ENCODE measurements at places on chromosomes 11 and 22.
A peak's percentile ranks its signal among the peaks of the same experiment; 100 is the strongest.

DNA sequence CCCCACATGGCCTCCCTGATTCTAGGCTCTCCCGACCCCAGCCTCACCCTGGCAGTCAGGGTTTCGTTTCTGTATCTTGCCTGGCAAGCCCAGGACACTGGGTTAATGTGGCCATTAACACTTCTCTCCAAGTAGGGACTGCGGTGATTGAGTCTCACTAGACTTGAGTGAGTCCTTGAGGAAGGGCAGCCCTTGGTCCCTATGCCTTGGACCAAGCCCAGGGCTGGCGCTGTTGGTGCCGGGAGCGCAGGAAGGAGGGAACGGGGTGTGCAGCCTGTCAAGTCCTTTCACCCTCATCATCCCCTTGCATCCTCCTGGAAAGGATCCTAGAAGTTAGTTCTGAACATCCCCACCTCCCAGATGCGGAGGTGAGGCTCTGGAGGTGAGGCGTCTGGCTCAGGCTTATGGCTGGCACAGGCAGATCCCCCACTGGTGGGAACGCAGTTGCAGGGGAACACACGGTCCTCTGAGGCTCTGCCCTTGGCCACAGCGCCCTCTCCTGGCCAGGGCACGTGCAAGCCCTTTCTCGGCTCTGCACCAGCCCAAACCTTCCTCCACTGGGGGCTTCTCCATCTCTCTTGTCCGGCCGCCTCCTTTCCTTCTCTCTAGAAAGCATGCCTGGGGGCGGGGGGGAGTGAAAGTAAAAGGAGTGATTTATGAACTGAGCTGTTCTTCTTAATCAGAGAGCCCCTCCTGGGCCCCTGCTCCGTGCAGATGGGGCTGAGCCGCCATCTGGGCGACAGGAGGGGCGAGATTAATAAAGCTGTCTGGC, 56.7 kb downstream of the TP53I11 start:
- no peak for DNase-seq

DNA sequence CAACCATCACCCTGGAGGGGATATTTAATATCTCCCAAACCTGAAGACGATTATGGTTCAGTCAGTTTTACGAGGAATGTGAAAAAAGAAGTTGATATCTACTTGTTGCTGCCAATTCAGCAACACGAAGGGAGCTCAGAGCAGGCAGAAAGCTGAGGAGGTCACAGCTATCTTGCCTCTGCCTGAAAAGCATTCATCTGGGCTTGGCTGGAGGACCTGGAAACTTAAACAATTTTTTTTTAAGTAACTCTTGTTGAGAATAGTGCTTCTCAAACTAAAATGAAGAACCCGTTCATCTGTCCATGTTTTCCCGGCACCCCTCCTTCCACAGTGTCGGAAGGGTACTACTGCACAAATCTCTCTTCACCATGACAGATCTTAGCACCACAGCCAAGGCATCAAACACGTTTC, 98.9 kb downstream of the MICAL3 start:
- no peak for DNase-seq

DNA sequence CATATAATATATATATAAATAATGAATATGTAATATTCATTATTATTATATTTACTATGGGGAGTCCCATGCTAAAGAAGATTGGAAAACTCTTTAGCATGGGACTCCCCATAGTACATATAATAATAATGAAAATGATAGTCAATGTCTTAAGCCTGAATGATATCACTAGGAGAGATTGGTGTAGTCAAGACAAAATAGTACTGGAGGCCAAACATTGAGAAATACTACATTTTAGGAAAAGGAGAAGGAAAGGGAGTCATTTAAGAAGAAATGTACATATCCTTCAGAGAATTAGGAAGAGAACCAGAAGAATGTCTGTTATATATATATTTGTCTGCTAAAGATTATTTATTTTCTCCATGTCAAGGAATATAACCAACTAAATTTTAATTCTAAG, 5.0 kb upstream of the VWA5A start:
- no peak for DNase-seq

DNA sequence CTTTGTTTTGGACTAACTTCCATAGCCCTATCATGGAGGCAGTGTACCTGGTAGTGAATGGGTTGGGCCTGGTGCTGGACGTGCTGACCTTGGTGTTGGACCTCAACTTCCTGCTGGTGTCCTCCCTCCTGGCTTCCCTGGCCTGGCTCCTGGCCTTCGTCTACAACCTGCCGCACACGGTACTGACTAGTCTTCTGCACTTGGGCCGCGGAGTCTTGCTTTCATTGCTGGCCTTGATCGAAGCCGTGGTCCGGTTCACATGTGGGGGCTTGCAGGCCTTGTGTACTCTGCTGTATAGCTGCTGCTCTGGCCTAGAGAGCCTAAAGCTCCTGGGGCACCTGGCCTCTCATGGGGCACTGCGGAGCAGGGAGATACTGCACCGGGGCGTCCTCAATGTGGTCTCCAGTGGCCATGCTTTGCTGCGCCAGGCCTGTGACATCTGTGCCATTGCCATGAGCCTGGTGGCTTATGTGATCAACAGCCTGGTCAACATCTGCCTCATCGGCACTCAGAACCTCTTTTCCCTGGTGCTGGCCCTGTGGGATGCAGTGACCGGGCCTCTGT, 846 bp downstream of the RNF26 start:
- no peak for DNase-seq

DNA sequence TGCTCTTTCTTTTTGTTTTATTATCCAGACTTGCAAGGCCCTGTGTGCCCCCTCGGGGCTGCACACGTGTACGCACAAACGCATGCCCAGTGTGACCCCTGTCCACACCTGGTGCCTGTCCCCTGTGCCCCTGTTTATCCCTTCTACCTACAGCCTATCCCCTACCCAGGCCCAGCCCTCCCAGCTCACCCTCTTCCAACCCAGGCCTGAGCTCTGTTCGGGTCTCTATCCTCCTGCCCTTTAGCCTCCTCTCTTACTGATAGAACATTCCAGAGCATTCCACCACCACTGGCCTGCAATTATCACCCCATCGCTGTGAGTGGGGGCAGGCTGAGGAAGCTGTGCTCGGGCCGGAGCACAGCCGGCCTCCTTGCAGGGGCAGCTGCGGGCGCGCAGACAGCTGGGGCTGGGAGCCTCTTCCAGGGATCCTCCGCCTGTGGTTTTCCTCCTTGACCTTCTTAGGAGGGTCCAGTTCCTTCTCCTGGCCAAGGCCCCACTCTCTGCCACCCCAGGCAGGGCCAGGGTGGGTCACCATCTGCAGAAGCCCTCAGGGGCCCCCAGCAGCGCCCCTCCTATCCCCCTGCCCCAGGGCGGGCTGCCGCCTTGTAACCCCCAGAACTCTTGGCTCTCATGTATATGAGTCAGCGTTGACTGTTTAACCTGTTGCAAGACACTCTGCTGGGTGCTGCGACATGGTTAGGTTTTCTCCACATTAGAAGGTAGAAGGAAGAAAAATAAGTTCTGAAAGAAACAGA, 41.8 kb upstream of the KCNQ1OT1 start:
- no peak for DNase-seq

DNA sequence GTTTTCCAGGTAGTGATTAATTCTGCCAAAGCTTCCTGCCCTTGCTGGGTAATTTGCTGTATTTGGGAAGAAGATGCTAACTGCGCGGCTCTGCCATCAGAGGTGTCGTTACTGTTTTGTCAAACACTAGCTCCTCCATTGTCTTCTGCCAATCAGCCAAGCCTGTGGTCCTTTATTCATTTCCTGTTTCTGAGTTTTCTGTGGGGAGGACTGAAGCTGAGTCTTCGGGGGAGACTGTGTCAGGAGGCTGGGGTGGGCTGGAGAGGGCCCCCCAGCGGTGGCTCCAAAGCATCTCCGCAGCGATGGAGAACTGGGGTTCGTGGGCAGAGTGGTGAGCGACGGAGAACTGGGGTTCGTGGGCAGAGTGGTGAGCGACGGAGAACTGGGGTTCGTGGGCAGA, 322.9 kb upstream of the B3GAT1 start:
- no peak for DNase-seq

GRCh38 chr11:37748641-37749040, 1150.6 kb upstream of the RAG2 start:
- DNase-seq = no peak

- no peak for DNase-seq
Measured at GRCh38 chr11:64410404-64410734, 51.4 kb downstream of the RPS6KA4 start.

- DNase-seq = no peak
Measured at GRCh38 chr11:47161134-47161854, 15.4 kb downstream of the ARFGAP2 start.

- DNase-seq = no peak
Measured at GRCh38 chr22:46770151-46770641, 7.7 kb downstream of the TBC1D22A start.

GRCh38 chr11:70888061-70888460, 364.3 kb downstream of the SHANK2 start:
- no peak for DNase-seq

GRCh38 chr11:73481626-73482025, 105.4 kb downstream of the RELT start:
- DNase-seq = no peak

- DNase-seq = no peak
Measured at GRCh38 chr11:81569999-81570398, 1163.7 kb downstream of the FAM181B start.

DNA sequence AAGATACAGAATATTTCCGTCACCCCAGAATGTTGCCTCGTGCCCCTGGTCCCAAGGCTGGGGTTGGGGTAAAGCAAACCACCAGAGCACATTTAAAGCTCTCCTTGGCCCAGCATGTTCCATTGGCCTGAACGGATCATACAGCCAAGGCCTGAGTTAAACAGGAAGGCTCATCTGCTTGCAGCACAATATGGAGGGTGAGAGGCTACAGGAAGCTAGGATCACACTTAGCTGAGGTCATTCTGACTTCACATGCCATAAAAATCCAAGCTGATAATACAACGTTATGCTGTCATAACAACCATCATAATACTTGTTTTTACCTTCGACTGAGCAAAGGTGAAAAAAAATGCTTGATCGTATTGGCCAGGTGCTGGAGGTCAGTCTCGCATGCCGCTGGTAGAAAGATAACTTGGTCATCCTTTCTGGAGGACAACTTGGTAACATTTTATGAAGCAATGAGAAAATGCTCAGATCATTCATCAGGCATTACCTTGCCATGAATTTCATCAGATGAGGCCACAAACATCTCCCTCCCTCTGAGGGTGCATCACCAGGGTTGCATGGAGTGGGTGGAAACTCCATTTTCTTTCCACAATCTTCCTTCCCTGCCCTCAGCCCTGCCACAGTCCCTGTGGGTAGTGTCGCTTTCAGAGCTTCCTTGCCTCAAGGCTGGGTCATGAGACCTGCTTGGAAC, 31.9 kb upstream of the RTL6 start:
- no peak for DNase-seq

GRCh38 chr11:124875943-124876817, 10.9 kb downstream of the ROBO3 start:
- DNase-seq = peak; percentile 30

DNA sequence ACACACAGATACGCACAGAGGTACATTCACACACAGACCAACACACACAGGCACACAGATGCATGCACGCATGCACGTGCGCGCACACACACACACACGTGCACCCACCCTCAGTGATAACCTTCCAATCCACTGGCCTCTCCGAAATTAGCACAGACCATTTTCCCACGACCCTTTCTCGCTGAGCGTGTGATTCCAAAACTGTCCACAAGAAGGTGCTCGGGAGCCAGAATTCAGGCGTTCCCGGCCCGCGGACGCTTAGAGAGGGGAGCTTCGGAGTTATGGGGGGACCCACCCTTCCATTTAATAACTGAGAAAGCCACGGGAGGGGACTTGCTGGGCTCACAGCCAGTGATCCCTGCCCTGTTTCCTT, 33.8 kb upstream of the SLC35C1 start:
- DNase-seq = no peak

- no peak for DNase-seq
Measured at GRCh38 chr22:28068826-28069225, 149.8 kb upstream of the PITPNB start.

GRCh38 chr22:49783926-49784629, 43.6 kb downstream of the BRD1 start:
- no peak for DNase-seq

GRCh38 chr22:26322179-26322905, 106.7 kb upstream of the ASPHD2 start:
- DNase-seq = no peak

DNA sequence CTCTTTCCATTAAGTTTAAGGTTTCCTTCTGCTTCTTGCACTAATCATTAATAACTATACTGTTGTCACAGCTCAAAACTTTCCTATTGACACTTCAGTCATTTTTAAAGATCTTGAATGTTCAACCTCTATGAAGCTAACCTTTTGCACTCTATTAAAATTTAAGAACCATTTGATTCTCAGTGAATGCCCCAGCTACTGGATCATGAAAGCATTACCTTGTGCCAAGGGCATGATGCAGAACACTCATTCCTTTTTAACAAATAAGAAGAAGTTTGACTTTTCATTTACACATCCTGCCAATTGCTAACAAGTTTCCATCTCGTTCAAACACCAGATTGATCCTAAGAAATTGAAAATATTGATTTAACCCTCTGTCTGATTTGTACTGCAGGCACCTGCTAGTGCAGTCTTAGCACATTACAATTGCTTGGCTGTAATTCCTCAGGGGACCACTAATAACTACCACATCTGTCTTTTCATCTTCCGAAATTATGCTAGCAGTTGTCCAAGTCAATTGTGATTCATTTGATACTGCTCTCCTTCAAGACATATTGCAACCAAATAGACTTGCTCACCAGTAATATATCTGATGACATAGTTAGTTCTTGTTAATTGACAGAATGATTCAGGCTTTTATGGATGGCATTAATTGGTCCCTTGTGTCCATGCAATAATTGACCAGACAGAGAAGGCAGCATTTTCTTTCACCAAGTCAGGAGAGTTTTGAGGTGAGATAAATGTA, 158.4 kb downstream of the TEAD1 start:
- no peak for DNase-seq

- no peak for DNase-seq
Measured at GRCh38 chr11:117823294-117823945, 1.1 kb downstream of the FXYD2 start.

GRCh38 chr11:119065369-119065768, 2.2 kb upstream of the VPS11 start:
- DNase-seq = no peak

GRCh38 chr11:115659061-115659963, 155.1 kb upstream of the CADM1 start:
- DNase-seq = peak; percentile 37
